Left ventricle myocardium superior (tissue), 1 donor: ENCODE measurements at places on chromosomes 3 and 15.

GRCh38 chr3:40718681-40719080 lies 193.9 kb downstream of the ZNF621 start:
- DNase-seq = no peak

- DNase-seq = no peak
Observed at GRCh38 chr3:110905121-110905520, 166.5 kb upstream of the NECTIN3 start.

GRCh38 chr3:141707741-141708203 lies 30.3 kb upstream of the RNF7 start:
- no peak for DNase-seq

DNA sequence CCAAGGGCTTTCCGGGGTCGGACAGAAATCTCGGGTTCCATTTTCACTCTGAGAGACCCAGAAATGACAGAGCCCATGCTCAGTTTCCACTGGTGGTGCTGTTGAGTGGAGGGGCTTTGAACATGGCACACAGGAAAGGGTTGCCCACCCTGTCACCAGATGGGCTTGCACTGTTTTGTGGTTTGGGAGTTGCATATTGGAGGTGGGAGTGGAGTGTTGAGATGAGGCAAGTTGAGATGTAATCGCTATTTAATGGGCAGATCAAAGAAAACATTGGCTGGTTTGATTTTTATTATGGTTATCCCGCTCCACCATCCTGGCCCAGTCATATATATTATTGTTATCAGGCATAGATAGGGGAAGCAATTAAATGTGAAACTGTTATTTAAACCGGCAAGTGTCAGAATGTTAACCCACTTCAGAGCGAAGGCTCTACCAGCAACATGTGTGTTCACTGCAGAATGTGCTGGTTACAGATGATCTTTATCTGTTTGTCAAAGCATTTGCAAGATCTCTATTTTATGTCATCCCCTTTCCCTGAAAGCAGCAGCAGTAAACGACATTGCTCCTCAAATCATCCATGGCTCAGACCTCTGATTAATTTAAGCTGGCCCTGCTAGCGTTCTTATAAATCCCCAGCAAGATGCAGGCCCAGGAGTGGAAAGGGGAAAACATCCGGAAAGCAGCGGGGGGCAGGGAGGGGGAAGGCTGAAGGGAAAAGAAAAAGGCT lies 58.3 kb upstream of the TSEN2 start:
- DNase-seq = no peak

- DNase-seq = no peak
Observed at GRCh38 chr3:23880703-23881339, 36.0 kb downstream of the NKIRAS1 start.

- no peak for DNase-seq
Observed at GRCh38 chr3:131328721-131329120, 52.9 kb upstream of the NUDT16 start.

- peak; percentile 97 for DNase-seq
Observed at GRCh38 chr15:41116116-41116961, at the start of gene INO80. INO80 (minus strand) TSS chr15:41116280; CDS start chr15:41096310, 19,970 bp downstream.

DNA sequence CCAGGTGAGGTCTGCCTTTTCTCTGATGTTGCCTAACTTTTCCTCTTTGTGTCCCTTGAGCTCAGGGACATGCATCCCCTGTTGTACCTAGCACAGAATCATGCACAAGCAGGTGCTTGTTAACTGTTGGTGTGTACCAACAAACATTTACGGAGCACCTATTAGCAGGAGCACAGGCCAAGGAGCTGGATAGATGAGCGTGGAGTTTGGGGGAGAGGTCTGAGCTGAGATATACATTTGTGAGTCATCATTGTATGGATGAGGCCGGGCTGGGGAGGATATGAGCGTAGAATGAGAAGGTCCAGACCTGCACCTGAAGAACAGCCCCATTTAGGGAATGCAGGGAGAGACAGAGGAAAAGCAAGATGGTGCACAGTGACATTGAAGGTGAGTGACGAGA lies 53.4 kb downstream of the SMAD3 start:
- no peak for DNase-seq

DNA sequence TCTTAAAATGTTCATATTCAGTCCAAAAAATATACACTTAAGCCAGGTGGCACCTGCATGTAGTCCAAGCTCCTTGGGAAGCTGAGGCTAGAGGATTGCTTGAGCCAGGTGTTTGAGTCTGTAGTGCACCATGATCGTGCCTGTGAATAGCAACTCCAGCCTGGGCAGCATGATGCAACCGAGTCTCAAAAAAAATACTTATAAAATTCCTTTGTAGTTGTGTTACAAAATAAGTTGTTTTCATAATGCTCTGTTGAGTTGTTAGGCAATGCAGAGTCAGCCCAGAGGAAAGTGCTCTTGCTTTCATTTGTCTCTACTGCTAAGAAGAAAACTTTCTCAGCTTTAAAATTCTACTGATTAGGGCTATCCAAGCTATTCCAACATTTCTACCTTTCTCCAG lies 442.8 kb upstream of the ARRDC4 start:
- no peak for DNase-seq

GRCh38 chr15:43151688-43152087 lies 18.3 kb downstream of the TMEM62 start:
- no peak for DNase-seq

DNA sequence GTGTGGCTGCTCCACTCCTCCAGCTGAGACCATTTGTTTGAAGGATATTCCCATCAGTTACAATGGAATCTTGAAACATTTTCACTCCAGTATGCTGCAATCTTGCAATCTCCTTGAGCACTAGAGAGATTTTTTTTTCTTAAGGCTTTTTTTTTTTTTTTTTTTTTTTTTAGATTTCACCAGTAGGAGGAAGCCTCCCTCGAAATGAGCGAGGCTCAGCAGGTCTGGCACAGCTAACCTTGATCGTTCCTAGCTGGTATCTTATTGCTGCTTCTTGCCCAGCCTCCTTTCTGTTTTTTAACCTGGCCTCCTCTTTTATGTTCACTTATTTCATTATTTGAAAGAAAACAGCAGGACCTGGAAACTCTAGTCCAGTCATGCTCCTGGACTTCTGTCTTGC lies 48.1 kb downstream of the RAP2B start:
- DNase-seq = no peak

DNA sequence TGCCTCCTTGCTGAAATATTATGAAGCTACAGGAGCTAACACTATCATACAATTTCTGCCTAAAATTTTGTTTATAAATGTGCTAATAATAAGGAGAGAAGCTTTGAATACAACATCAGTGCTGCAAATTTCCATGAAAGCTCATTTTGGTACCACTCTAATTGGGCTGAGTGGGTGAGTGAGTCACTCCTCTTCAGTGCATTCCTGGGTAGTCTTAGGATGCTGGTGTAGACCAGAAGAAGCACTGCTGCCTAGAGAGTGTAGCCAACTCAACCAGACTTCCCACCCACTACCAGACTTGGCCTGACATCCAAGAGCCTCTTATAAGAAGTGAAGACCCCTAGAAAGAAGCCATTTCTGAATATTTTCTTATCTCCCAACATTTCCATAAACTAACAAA lies 32.5 kb upstream of the CCDC54 start:
- DNase-seq = no peak

DNA sequence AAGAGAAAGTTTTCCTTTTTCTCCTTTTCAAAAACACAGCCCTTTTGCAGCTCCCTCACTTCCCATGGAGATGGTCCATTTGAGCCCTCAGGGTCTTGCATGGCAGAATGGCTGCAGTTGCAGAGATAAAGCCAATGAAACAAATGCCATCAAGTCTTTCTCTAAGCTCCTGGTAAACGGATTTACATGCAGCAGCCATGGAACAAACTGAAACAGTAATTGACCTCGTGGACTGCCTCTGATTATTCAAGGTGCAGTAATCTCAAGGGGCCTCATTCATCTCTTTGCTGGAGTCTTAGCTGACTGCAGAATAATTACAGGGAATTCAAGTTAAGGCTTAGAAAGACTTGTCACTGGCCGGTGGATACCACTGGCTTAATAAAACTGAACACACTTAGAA lies 125.1 kb downstream of the SQOR start:
- DNase-seq = no peak

GRCh38 chr3:21620511-21621155 lies 130.4 kb downstream of the ZNF385D start:
- DNase-seq = no peak

DNA sequence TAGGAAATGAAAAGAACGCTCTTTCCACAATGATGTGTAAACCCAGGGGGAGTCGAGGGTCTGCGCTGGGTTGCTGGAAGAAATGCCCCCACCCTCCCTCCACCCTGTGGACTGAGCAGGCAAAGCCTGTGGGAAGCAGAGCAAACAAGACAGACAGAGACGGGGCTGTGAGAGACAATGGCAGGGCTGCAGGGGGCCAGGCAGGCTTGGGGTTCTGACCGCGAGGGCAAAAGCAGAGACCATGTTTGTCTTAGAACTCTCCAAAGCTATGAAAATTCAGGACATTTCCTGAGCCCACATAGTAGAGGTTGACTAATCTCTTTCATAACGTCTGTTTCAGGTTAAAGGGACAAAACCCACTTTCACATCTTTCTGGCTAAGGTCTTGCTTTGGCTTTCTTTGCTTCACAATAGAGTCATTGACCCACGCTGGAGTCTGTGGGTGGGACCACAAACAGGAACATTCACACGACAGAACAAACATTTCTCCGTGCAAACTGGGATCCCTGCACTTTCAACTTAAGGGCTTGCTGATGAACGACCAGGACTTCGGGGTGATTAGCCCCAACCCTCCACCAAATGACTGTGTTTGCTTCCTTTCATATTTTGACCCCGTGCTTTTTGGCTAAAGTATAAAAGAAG lies 156.0 kb upstream of the TPM1 start:
- no peak for DNase-seq

DNA sequence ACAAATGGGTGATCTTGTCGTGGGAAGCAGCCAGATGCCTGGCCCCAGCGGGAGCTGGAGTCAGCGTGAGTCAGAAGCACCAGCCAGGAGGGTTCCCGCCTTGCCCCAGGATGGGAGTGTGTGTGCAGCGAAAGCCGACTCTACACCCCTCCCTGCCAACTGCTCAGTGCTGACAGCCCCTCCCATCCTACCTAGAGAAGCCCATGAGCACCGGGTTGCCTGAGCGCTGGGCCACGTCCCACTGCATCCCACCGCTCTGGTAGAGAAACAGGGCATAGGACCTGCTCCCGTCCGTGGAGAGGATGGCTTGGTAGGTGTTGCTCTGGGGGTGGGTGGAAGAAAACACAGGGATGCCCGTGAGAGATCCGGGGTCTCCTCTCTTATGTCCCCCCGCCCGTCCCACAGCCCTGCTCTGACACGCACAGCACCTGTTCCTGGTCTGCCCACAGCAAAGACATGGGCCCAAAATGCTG lies 42.9 kb downstream of the MUC4 start:
- no peak for DNase-seq

GRCh38 chr3:25427942-25428788 lies at the start of gene RARB:
RARB (plus strand) TSS chr3:25428263; CDS start chr3:25428732, 469 bp downstream.
- peak; percentile 73 for DNase-seq

DNA sequence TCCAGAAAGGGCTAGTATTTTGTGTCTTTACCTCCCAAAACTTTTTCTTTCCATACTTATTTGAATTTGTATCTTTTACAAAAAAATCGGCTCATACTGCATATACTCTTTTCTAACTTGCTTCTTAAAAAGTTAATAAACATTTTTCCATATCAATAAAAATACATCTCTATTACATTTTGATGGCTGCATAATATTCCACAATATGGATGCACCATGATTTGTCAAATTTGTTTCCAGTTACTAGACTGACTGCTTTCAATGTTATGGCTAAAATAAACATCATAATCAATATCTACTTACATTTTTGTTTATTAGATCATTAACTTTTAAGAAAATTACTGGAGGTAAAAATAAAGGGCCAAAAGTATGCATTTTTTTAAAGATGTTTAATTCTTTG lies 121.7 kb downstream of the MEIS2 start:
- no peak for DNase-seq

DNA sequence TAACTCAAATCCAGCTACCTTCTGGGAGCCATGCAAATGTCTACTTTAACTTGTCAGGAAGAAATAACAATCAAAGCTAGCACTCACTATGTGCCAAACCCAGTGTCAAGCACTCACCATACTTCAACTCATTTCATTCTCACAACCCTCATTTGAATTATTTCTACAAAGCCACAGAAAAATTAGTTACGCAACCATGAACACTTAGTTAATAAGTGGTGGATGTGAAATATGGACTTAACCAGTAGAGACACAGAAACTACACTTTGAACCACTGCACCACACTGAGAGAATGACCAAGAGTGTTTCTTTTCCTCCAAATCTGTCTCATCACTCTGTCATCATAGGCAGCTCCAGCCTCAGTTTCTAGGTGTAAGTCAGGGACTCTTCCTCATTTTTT lies 91.0 kb upstream of the MBNL1 start:
- no peak for DNase-seq

DNA sequence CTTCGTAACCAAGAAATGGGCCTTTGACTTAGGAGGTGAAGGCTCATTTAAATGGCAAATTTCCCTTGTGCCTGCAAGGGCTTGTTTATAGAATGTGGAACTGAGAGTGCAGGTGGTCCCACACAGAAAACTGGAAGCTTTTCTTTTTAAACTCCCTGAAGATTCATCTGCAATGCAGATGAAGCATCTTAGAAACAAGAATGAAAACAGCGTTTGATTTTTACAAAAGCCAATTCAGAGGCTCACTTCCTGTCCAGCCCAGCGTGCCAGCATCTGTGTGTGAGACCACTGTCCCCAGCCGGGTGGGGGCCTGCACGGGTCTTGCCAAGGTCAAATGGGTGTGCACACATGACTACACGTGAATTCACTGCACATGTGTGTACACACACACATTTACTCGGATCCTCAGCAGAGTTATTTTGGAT lies 94.7 kb downstream of the LINGO1 start:
- DNase-seq = no peak

DNA sequence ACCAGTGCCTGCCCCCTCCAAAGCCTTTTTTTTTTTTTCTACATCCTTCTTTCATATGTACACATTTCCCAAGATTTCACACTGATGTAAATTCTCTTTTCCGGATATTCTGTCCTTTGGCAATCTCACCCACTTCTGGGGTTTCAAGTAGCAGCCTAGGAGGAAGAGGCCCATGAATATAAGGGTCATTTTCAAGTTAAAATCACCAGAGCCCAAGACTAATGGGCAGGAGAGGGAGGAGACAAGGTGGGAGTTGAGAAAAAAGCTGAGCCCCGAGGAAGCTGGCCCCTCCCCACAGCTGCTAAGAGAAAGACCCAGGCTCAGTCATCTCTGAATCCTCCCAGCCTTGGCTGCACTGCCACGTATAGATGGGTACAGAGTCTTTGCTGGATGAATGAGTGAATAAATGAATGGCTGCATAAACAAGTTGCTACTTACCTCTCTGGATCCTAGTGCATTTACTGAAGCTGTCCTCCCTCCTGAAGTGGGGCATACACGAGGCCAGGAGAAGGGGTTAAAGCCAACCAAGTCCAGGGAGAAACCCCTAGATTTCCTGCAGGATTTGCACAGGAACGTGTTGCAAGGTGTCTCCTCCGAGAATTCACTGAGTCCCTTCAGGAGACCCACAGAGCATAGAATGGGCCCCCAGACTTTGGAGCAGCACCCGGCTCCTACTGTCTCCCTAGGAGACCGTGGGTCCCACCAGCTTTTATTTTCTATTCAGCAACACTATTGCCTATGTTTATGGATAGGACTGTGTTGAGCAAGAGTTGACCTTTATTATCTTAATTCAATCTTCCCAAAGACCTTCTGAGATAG lies 100.8 kb upstream of the LIPC start:
- no peak for DNase-seq
